Urinary bladder (tissue), 4 donors: ENCODE measurements at places on chromosomes 5 and 9. TPM values are rescaled to one million over a fixed set of nuclear protein-coding genes. Genes with fewer than 3 reads are reported as not detected.

DNA sequence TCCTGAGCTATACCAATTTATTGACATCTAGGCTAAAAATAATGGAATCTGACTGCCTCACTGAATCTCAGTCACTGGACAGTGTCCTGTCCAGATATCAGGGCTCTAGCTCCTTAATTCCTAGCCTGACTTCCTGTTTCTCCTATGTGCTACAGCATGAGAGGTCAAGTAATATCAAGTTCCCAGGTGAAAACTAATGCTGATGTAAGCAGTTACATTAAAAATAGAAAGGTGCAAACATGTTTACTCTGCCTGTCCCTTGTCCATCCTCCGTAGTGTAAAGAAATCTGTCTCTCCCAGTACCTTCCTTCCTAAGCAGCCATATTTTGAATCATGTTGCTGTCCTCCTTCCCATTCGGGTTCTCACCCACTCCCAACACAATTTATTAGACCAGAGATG is 145.9 kb upstream of the GHR start:
- no peak for DNase-seq

GRCh38 chr5:129569295-129569694 is 109.2 kb downstream of the ADAMTS19 start:
- DNase-seq: no peak

DNA sequence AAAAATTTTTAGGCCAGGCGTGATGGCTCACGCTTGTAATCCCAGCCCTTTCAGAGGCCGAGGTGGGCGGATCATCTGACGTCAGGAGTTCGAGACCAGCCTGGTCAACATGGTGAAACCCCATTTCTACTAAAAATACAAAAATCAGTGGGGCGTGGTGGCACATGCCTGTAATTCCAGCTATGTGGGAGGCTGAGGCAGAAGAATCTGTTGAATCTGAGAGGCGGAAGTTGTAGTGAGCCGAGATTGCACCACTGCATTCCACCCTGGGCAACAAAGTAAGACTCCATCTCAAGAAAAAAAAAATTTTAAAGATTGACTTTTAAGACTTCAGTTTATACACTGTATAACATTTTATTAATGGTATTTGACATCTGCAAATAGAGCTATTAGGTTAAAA is 60.1 kb upstream of the GNAQ start:
- DNase-seq: no peak

DNA sequence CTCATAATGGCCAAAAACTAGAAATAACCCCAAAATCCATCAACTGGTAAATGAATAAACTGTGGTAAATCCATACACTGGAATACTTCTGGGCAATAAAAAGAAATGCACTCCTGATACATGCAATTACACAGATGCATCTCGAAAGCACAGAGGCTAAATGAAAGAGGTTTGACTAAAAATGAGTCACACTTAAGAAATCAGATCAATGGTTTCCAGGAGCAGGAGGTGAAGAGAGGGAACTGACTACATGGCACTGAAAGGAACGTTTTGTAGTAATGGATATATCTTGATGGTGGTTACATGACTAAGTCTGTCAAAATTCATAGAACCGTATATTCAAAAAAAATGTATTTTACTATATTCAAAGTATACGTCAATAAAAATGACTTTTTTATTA is 42.4 kb downstream of the STRBP start:
- DNase-seq: no peak

The PCDHB3 gene
- polyA plus RNA-seq: 1.3 TPM

The TMEM171 gene
- 0.23 TPM for polyA plus RNA-seq

DNA sequence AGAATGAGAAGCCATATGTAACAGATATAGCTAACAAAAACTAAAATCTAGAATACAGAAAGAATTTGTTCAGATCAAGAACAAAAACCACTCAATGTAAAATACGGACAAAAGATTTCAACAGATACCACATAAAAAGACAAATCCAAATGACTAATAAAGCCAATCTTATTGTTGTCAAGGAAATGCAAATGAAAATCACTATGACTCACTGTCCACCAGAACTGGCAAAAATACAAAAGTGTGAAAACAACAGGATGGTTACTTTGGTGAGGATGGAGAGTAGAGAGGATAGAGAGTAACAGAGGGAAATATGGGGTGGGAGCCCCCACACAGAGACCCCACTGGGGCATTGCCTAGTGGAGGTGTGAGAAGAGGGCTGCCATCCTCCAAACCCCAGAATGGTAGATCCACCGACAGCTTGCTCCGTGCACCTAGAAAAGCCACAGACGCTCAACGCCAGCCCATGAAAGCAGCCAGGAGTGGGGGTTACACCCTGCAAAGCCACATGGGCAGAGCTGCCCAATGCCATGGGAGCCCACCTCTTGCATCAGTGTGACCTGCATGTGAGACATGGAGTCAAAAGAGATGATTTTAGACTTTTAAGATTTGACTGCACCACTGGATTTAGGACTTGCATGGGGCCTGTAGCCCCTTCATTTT is 15.2 kb upstream of the RHOBTB3 start:
- no peak for DNase-seq

The CLIC3 gene
- 11.0 TPM for polyA plus RNA-seq

The CAMK2A gene
- 2.6 TPM for polyA plus RNA-seq

The PRR16 gene
- polyA plus RNA-seq: 11.9 TPM

DNA sequence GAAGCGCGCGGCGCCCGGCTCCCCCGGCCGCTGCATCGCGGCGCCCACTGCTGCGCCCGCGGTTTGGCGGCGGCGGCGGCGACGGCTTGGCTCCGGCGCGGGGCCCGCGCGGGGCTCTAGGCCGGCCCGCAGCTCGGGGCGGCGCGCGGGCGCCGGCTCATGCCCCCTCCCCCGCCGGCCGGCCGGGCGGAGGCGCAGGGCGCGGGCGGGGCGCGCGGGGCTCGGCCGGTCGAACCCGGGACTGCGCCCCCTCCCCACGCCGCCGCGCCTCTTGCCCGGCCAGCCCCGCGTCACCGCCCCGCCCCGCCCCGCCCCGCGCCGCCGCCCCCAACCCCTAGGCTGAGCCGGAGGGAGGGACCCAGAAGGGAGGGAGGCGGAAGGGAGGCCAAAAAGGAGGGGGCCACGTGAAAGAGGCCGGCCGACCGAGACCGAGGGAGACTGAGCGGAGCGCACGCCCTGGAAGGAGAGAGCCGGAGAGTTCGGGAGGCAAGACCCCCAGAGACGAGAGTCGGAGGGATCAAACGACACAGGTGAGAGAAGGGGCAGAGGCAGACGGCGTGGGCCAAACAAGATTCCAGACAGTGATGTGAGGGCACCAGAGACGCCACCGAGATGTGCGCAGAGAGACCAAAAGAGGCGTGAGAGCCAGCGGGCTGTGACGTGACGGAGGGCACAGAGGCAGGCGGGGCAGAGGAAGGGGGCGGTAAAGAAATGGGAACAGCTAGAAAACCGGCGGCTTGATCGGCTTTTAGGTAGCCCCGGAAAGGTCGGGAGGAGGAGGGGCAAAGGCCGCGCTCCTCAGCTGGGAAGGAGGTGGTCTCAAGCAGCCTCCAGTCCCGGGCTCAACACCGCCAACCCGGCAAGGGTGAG is at the start of gene BARX1:
Gene BARX1, minus strand, starts transcription at position 245 of the 870 bp plus-strand sequence. Its CDS starts 209 bp downstream, at position 36.
- no peak for DNase-seq

- DNase-seq: no peak
Observed at GRCh38 chr5:90174236-90174635, 235.3 kb downstream of the CETN3 start.

The ASS1 gene
- 115 TPM for polyA plus RNA-seq

DNA sequence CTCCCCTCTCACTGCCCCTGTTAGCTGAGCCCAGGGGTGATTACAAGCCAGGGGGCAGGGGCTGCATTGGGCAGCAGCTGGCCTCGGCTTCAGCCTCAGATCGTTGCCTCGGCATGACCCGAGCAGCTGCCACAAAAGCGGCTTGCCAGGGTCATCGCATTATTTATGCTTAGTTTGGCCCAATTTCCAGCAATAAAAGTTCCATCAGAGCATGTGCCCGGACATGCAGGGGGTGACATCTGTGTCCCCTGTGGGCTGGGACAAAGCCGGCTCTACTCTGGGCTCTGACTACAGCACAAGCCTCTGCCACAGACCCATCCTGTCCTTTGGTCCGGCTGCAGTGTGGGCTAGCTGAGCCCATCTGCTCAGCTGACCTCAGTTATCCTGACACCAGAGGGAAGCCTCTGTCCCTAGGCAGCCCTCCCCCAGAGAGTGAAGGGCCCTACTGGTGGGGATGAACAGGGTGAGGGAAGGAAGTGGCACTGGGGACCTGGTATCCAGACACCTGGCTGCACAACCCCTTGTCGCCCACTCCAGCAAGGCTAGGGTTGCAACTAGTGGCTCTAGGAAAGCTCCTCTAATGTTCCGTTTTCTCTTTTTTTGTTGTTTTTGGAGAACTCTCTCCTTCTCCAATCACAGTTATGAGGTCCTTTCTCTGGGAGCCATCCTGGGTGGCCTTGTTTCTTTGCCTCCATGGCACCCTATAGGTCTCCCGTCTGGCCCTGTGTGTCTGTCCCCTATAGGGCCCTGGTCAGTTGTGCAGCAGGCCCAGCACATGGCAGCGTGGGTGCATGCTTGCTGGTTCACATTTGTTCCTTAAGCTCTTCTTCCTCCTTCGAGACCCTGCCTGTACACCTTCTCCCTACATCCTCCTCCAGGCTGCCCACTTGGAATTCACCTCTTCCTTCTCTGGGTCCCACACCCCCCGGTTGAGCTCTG is 13.3 kb upstream of the GADD45G start:
- no peak for DNase-seq

The NEUROG1 gene
- polyA plus RNA-seq: not detected

The TNFSF15 gene
- 0.92 TPM for polyA plus RNA-seq

- DNase-seq: no peak
Observed at GRCh38 chr5:147460380-147460779, 49.5 kb downstream of the DPYSL3 start.

- no peak for DNase-seq
Observed at GRCh38 chr5:159969966-159970365, 39.0 kb upstream of the TTC1 start.

DNA sequence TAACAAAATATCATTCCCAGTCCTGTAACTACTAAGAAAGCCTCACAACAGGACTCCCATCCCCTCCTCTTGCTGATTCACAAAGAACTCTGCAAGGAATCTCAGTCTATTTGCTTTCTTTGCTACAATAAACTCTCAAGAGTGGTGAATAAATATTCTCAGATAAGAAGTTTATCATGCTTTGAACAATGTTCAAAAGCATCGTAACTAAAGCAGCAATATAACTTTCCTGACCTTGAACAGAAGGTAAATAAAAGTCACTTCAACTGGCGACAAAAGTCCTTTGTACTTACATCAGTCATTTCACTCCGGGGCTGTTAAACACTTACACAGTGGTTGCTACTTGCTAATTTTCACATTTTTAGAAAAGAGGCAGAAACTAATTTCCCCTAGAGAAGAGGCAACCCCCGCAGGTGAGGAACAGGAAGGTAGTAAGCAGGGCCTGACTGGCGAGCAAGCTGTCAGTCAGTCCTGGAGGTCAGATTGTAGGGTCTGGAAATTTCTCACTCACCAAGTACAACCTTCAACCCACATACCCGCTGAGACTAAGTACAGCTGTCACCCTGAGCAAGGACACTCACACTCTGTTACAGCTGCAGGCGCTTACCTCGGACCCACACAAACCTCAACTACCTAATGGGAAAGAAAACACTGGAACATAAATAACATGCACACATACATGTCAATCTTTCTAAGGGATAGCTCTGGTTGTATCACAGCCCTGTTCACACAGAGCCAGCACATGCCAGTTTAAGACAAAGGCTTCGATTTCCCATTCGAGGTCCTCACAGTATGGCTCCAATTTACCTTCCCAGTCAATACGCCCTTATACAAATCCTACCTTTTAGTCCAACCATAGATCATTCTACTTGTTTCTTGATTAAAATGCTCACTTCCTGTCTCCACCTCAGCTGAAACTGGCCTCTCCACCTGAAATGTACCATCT is 104.6 kb upstream of the RETREG1 start:
- DNase-seq: no peak

- no peak for DNase-seq
Observed at GRCh38 chr9:33246269-33246860, 6.4 kb downstream of the SPINK4 start.

DNA sequence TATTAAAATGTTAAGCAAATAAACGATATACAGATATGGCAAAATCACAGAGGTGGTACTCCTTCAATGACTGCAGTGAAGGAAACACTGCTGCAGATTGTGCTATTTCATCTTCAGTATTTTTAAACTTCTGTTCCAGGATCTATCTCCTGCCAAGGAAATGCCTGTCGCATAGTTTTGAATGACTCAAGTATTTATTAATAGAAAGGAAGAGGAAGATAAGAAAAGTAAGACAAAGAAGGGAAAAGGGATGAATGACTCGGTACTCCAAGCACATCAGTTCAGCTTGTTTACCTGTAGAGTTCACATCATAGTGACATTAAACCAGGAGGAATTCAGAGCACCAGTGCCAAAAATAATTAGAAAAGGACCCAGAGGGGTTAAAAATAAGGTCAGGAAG is 5.1 kb upstream of the GPX8 start:
- DNase-seq: no peak

DNA sequence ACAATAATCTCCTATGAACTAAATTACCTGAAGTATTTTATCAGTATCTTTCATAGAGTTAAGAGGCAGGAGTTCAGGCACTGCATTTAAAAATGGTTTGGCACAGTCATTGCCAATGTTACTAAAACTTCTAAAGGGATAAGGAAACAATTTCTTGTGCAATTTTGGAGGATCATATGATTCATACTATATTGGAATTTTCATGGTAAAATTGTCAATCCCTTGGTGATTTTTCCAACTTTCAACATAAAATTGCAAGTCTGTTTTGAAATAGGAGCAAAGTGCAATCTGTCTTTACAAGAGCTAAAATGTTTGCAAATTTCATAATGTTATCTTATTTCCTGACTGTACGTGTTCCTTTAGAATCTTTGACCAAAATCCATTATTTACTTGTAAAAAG is 211.1 kb downstream of the DMRTA1 start:
- no peak for DNase-seq

DNA sequence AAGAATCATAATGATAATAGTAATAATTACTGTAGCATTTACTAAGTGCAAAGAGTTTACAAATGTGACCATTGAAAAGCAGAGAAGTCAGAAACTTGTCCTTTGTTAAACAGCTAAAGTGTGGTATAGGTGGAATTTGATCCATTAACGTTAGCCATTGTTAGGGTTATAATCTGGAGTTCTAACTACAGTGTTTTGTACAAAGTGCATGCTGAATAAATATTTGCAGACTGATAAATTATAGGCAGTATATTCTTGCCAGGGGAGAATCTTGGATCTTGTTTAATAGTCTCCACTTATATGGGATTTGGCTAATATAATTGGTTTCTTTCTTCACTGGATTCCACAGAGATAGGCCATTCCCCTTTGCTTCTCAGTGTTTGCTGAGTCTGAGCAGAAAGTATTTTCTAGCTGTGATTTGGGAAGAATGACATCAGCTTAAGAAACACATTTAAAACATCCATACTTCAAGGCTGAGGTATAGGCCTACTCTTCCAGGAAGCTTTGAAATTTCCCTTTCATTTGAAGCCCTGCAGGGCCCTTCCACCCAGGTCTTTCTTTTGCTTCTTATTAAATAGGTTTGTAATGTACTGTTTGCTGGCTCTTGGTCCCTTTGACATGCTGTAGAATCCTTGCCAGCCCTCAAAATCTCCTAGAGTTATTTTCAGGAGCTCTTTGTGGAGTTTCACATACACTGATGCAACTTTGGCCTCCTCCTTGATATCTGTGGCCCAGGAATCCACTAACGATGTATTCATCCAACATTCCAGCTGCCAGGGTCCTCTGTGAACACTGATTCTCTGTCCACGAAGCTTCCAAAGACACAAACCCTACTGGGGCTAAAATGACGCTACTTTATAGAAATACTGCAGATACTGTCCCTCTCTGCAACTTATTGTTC is 51.4 kb downstream of the ATP10B start:
- no peak for DNase-seq

GRCh38 chr9:91047993-91048607 is 246.5 kb downstream of the SYK start:
- no peak for DNase-seq

The SH3RF2 gene
- 1.0 TPM for polyA plus RNA-seq

The SLIT3 gene
- 64.7 TPM for polyA plus RNA-seq

GRCh38 chr9:16257604-16258003 is 612.9 kb downstream of the BNC2 start:
- DNase-seq: no peak
